ENCODE measurements at places on chromosomes 7 and 10. TPM values are rescaled to one million over a fixed set of nuclear protein-coding genes. Genes with fewer than 3 reads are reported as not detected.

- DNase-seq = peak; percentile 69
Measured at GRCh38 chr7:66741710-66742049, 1.1 kb downstream of the RABGEF1 start.

- DNase-seq = peak; percentile 32
Measured at GRCh38 chr10:18793951-18794350, 134.7 kb downstream of the ARL5B start.

DNA sequence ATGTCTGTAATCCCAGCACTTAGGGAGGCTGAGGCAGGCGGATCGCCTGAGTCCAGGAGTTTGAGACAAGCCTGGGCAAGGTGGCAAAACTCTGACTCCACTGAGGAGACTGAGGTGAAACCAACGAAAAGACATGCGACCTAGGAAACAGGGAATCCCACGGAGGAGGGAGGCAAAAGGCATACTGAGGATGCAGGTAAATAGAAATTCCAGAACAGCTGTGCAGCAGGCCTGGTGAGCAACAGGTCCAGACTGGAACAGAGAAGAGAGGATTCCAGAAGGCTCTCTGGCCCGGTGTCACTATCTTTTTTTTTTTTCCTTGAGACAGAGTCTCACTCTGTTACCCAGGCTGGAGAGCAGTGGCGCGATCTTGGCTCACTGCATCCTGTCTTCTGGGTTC lies 7.3 kb downstream of the KLRG2 start:
- no peak for DNase-seq

DNA sequence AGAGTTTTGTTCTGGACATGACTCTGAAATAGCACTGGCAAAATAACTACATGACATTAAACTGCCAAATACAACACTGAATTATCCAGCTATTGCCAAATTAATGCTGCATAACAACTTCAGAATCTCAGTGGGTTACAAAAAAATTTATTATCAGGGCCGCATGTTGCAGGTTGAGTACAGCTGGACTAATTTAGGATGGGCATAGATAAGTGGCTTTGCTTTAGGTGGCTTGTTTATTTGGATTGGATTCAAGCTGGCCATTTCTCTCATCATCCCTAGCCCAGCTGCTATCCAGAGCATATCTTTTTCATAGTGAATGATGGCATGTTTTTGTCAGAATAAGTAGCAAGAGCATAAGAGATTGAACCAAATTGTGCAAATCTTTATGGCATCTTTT lies 1277.1 kb downstream of the REEP3 start:
- DNase-seq = no peak

- DNase-seq = no peak
Measured at GRCh38 chr7:140866926-140867325, 57.8 kb downstream of the BRAF start.

- DNase-seq = no peak
Measured at GRCh38 chr10:48750991-48751390, 66.3 kb downstream of the WDFY4 start.

- DNase-seq = no peak
Measured at GRCh38 chr7:50661345-50662040, 96.3 kb upstream of the DDC start.

DNA sequence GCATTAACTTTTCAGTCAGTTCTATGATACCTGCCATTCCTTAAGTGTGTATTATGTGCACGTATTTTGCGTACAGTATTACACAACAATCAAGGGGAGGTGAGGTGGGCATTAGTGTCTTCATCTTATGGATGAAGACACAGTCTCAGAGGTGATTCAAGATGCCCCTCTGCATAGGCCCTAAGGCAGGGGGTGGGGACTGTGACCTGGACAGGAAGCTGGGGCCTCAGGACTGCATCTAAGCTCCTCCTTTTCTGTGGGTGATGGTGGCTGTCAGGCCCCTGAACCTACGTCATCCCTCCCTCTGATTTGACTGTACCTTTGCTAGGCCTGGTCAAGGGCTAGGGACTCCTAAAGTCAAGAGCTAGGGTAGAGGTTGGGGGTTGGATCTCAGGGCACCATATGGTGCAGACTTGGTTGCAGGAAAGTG lies 38.9 kb downstream of the HK1 start:
- DNase-seq = no peak

DNA sequence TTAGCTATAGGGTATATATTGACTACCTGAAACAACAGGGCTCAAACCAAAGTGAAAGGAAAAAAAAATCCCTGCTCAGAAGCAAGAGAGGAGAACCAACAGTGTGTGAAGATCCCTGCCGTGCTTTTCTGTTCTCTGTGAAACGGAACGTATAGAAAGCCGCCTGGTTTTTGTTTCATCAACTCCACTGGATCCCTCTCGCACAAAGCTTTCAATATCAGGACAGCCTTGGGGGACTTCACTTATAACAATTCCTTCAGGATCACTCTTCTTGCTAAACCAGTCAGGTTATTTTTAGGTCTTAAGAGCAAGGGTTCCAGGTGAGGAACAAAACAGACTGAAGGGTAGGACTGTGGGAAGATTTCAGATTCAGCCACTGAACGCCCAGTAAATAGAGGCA lies 151.1 kb upstream of the CACNA2D1 start:
- no peak for DNase-seq

- DNase-seq = no peak
Measured at GRCh38 chr7:5284304-5285281, 1.9 kb downstream of the SLC29A4 start.

- peak; percentile 80 for DNase-seq
Measured at GRCh38 chr7:67625257-67625737, 628.7 kb downstream of the TYW1 start.

DNA sequence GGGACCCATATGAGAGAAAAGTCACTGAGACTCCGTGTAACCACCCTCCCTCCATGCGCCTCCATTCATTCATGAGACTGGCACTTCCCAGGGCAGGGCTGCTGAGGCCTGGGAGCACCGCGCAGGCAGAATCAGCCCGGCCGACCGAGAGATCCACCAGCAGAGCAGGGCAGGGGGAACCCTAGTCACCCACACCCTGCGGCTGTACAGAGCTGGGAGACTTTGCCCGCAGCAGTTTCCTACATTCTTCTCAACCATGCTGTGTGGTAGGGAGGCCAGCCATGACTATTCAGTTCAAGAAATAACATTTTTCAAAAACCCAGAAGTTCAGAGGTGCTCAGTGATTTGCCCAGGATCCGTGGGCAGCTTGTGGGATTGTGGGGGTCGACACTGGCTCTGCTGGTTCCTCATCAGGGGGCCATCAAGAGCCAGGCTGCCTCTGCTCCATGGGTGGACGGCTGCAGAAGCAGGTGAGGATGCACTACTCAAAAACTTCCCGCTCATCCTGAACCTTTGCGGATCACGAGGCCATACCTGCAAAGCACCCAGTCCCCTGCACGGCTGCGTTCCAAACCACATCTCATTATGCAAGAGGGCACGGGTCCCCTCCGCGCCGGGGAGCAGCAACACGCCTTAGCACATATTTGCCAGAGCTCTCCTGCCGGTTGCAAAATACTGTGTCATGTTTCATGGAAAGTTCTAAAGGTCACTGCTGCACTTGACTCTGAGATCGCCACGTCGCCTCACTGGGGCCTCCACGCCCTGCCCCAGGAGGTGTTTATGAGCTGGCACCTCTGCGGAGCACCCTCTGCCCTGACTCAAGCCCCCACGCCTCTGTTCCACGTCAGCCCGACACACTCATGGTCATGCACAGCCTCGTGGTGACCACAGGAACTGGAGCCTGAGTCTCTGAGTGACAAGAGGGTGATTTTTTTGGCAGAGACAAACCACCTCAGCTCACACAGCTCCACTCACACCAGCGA lies 132.0 kb downstream of the PRKAG2 start:
- peak; percentile 98 for DNase-seq

GRCh38 chr7:41705109-41705901 lies 2.4 kb upstream of the INHBA start:
- DNase-seq = peak; percentile 95

GRCh38 chr7:45598886-45599520 lies 24.8 kb downstream of the ADCY1 start:
- DNase-seq = no peak

DNA sequence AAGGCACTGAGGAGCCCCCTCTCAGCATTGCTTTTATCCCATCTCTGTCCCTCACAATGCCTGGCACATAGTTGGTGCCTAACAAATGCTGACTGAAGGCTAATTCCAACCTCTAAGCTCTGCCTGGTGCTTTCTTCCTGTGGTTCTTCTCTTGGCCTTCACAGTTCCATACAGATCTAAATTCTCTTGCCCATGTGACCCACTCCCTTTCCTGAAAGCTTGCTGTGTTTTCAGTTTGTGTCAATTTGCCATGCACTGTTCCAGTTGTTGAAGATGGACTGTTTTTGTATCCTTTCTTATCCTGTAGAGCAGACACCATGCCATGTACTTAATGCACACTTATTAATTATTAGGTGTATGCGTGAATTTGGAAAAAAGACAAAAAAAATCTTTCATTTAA lies 9.2 kb downstream of the TBXAS1 start:
- no peak for DNase-seq

DNA sequence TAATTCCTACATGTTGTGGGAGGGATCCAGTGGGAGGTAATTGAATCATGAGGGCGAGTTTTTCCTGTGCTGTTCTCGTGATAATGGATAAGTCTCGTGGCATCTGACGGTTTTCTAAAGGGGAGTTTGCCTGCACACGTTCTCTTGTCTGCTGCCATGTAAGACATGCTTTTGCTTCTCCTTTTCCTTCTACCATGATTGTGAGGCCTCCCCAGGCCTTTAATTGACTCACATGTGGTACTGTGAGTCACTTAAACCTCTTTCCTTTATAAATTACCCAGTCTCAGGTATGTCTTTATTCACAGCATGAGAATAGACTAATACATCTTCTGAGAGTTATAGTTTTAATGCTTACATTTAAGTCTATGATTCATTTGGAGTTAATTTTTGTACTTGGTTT lies 22.6 kb upstream of the CPN1 start:
- no peak for DNase-seq

DNA sequence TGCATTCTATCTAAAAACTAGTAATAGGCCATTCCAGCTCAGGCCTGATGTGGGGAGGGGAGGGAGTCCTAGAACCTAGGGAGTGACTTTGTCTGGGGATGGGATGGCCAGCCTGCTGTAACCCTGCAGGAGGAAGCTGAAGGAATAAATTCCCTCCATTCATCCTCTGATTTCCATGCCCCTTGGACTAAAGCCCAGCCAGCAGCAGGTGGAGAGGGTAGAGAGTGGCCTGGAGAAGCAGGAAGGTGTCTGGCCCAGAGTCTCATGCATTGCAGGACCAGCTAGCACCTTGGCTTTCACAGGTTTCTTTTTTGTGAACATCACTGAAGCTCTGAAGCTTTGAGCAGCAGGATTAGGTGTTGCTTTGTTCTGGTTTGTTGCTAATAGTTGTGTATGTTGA lies 32.8 kb upstream of the CDH23 start:
- DNase-seq = no peak

DNA sequence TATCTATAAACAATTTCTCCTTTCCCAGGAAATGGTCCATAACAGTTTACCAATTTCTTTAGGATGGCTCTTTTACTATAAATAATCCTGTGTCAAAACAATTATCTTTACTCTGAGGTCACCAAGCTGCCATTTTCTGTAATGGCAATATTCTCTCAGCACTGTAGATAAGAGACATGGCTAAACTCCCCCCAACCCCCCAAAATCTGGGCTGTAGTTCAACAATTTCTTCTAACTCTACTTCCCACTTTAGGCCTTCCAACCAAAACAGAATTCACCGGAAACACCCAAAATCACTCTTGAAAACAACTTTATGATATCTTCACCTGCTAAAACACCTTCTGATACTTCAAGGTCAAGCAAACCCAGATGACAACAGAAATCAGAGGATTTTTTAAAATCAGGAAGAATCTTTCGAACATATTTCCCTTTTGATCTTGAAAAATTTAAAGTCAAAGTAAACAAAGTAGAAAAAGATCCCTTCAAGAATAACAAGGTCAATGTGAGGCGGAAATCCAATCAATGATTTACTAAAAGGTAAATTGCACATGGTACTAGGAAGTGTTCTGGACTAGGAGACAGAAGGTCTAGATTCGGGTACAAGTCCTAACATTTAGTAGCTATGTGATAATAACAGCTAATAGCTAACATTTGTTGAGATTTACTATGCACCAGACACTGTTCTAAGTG lies 176.8 kb downstream of the CPEB3 start:
- no peak for DNase-seq

The FRAT2 gene
- total RNA-seq = 16.3 TPM

DNA sequence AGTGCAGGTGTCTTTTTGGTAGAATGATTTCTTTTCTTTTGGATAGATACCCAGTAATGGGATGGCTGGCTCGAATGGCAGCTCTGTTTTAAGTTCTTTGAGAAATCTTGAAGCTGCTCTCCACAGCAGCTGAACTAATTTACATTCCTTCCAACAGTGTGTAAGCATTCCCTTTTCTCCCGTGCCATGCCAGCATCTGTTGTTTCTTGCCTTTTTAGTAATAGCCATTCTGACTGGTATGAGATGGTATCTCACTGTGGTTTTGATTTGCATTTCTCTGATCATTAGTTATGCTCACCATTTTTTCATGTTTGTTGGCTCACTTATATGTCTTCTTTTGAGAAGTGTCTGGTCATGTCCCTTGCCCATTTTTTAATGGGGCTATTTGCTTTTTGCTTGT lies 486.3 kb downstream of the GALNT17 start:
- peak; percentile 32 for DNase-seq

The CRHR2 gene
- total RNA-seq = not detected

DNA sequence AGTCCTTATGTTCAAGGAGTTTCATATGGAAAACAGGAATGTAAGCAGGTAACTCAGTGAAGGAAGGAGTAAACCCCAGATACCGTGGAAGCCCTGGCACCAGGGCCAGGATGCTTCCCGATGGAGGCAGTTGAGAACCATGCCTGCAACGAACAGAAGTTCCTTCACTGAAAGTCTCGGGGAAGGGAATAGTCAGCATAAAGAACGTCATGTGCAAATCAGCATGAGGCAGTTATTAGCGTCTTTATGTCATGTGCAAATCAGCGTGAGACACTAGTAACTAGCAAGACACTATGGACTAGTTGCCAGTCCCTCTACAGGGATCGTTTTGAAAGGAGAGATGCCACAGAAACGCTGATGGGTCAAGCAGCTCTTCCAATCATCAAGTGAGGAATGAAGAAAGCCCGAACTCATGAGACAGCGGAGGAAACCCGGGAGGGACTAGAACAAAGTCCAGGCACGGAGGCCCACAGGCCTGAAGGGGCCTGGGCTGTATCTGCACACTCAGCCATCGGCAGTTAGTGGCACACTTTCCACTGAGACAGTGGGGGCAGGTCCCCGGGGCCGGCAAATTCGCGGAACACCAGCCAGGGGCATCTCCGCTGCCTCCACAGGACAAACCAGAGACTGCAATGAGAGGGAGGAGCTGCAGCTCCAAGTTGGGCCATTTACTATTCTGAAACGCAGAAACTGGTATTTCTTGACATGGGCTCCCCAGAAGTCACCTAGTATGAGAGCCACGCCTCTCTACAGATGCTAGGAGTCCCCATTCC lies 109.6 kb downstream of the SFMBT2 start:
- no peak for DNase-seq

The OR2A12 gene
- not detected for total RNA-seq

- DNase-seq = no peak
Measured at GRCh38 chr10:128540781-128541761, 414.8 kb upstream of the MKI67 start.

The PTF1A gene
- not detected for total RNA-seq

GRCh38 chr7:88289564-88290025 lies 17.1 kb downstream of the STEAP4 start:
- no peak for DNase-seq

The CCDC146 gene
- total RNA-seq = 0.89 TPM
